Activated naive CD4-positive, alpha-beta T cell treated with anti-CD3 and anti-CD28 coated beads, Interleukin-2, amount 50 U/mL, for 72 hours (primary cell): ENCODE measurements at places on chromosomes 2 and 18. TPM values are rescaled to one million over a fixed set of nuclear protein-coding genes. Genes with fewer than 3 reads are reported as not detected.

The ACADL gene
- total RNA-seq, result not detected

The RAB17 gene
- total RNA-seq, result not detected

The HJURP gene
- total RNA-seq, result 77.3 TPM

The UGT1A1 gene
- not detected for total RNA-seq

The IL1F10 gene
- not detected for total RNA-seq

DNA sequence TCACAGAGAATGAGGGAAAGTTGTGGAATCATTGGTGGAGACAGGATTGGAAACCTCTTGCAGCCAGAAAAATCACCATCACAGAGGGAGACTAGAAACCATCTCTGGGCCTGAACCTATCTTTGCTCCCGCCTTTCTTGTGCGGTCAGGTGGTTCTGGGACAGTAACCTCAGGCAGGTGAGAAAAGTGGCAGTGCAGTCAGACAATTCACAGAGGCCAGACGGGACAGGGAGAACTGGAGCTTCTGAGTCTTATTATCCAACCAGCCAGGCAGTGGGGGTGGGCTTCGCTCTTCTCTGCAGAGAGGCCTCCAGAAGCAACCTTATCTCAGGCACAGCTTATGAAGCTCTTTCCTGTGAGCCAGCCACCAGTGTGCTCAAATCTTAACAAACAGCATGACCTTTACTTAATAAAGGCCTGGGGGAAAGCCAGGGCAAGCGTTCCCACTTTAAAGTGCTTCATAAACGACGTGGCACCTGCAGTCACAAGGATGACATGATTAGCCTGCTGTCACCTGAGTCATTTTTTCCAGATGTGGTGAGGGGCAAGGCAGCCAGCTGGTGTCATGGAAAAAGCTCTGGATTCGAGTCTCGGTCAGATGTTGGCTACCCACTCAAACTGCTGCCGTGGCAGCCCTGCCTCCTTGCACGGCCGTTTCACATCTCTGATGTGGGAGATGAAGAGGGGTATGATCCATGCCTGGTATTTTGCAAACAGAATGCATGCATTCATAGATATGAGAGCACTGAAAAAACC, 109.7 kb downstream of the B3GNT2 start:
- DNase-seq, result peak; percentile 69

DNA sequence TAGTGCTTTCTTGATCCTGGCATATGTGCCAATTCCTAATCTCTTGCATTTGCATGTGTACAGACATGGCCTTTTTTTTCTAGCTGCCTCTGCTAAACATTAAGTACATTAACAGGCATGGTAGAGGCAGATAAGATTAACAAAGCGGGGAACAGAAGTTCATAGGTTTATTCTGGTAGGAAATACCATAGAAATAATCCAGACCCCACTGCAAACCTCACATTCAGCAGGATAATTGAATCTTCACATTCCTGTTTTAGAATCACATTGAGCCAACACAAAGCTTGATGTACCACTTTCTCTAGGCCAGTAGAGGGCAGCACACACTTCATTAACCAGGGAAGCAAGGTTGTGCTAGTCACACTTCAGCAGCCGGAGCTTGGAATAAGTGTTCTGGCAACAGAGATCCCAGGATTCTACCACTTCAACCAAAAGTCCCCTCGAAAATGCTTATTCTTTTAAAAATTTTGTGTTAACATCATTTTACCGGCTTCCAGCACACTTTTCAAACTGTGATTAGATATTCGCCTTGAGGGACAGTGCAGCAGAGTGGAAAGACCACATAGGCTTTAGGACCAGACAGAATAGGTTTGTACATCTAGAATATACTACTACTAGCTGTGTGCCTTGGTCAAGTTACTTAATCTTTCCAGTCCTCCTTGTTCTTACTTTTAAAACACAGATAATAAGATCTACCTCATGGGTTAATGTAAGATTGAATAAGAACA, 420.2 kb upstream of the CHST9 start:
- peak; percentile 18 for DNase-seq

GRCh38 chr18:34203866-34204265, 20.8 kb downstream of the NOL4 start:
- no peak for DNase-seq

DNA sequence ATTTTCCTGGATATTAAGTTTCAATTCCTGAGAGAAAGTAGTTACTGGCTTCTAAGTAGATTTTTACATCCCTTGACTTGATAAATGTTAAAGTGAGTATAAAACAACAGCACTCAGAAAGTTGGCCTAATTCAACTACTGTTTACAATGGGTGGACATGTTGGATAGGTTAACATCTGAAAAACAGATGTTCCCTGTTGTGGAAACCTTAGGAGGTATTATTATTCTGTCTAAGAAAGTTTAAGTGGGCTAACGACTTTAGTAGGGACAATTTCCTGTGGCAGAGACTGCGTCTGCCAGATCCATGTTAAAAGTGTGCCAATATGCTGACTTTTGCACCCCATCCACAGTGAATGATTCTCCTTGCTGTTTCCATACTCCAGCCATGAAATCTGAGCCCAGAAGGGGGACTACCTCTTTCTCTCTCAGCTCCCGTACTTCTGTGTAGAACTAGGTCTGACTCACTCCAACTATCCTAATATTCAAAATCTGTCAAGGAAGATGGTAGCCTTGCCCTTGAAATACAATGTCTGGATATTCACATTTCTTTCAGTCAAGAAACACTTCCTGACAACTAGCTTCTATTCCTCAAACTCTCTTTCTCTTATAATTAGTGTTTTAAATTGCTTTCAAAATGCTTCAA, 327.5 kb upstream of the HNRNPA3 start:
- DNase-seq, result no peak

- DNase-seq, result no peak
These were observed 165.2 kb downstream of the MREG start for GRCh38 chr2:215848146-215848545.

- no peak for DNase-seq
These were observed 798 bp downstream of the TANC1 start for GRCh38 chr2:158969162-158969714.

DNA sequence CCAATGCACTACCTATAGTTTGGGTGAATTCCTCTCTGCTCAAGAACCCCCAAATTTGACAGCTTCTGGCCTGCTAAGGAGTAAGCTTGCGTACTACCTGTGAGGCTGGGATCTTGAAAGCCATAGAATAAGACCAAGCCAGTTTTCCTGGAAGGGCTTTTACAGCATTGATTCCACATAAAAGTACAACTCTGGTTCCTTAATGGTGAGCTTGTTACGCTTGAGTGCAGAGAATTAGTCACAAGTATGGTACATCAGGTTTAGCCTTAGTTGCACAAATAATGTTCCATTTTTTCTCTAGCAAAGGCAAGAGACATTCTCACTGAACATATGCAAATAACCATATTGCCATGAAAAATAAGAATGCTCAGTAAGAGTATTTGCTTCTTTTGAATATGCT, 39.1 kb upstream of the STK39 start:
- DNase-seq, result no peak

GRCh38 chr2:241064008-241064801, 37.9 kb downstream of the MTERF4 start:
- peak; percentile 39 for DNase-seq

The SERPINB13 gene
- not detected for total RNA-seq

- no peak for DNase-seq
These were observed 15.5 kb downstream of the REG3G start for GRCh38 chr2:79041032-79041448.

DNA sequence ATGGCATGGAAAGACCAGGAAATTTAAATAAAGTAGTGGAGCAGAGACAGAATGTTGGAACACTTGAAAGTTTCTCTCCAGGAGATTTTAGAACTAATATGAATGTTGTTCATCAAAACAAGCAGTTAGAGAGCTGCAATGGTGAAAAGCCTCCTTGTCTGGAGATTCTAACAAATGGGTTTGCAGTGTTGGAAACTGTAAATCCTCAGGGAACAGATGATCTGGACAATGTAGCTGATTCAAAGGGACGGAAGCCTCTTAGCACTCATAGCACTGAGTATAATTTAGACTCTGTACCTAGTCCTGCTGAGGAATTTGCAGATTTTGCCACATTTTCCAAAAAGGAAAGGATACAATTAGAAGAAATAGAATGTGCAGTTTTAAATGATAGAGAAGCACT, 27.7 kb downstream of the AFTPH start:
- DNase-seq, result no peak

The DLGAP1 gene
- total RNA-seq, result not detected

The RAMP1 gene
- 0.47 TPM for total RNA-seq

The ARHGAP25 gene
- total RNA-seq, result 43.0 TPM

GRCh38 chr2:237685408-237685807, 58.0 kb downstream of the LRRFIP1 start:
- DNase-seq, result no peak

DNA sequence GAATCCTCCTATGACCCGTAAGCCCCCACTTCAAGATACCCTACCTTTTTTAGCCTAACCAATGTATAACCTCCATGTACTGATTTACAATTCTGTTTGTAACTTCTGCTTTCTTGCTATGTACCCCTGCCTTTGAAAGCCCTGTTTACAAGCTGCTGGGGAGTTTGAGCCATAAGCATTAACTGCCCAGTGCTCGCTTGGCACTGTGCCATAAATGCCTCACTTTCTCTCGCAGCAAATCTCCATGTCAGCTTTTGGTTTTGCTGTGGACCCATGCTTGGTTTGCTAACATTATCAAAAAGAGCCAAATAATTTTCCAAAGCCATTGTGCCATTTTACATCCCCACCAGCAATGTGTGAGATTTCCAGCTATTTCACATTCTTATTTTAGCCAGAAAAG, 51.8 kb downstream of the TEX51 start:
- no peak for DNase-seq

The LINC00305 gene
- total RNA-seq, result not detected

- no peak for DNase-seq
These were observed 20.3 kb downstream of the ACTR3 start for GRCh38 chr2:113910110-113910717.

DNA sequence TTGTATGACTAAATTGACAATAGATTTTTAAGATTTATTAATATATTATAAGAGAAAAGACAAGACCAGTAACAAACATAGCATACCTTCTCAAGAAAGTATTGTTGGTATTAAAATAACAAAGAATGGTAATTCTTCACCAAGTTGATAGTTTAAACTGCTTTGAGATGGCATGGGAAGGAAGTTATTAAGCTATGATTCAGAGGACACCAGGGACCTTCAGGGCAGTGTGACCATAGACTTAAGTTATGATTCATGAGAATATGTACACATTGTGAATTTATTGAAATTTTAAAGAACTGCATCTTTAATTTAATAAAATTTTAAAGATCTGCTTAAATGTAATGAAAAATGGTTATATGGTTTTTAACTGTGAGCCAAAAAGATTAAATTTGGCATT, 205.7 kb downstream of the DSEL start:
- DNase-seq, result no peak

DNA sequence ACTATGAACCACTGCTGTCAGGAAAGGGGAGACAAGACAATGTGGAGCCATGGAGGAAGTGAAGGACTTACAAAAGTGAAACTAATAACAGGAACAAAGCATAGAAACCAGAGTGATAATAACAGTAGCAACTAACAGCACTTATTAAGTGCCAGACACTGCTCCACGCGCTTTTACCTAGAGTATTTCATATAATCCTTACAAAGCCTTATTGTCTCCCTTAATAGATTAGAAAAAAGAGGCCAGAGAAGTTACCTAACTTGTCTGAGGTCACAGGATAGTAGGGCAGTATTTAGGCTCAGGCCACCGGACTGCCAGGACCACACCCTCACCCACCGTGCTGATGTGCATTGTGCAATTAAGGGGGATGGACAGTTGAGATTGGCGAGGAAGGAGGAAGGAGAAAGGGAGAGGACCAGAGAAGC, 98.6 kb upstream of the NFU1 start:
- DNase-seq, result no peak

The CNDP1 gene
- total RNA-seq, result 0.32 TPM

- DNase-seq, result no peak
These were observed 23.2 kb downstream of the RNF152 start for GRCh38 chr18:61869636-61870035.

- DNase-seq, result no peak
These were observed 183.7 kb downstream of the KLHL29 start for GRCh38 chr2:23568626-23569190.

GRCh38 chr2:41720331-41721251, 327.2 kb upstream of the PKDCC start:
- no peak for DNase-seq

DNA sequence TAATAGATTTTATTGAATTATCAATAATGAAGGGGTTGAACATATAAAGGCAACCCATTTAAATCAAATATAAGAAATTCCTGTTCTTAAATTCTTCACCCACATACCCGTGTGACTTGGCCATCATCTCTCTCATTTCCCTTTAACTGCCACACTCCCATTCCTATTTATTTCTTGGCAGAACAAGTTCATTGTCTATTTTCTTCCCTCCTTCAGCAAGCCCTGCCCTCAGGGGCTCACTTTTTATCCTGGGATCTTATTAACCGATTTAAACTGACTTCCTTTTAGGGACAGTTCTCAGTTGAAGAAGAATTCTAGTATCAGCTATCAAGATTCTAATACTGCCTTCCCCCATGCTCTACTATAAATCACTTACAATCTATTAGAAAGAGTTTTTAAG, 123.2 kb downstream of the FTCDNL1 start:
- no peak for DNase-seq

- DNase-seq, result no peak
These were observed 52.8 kb downstream of the FAM178B start for GRCh38 chr2:96933305-96934181.

DNA sequence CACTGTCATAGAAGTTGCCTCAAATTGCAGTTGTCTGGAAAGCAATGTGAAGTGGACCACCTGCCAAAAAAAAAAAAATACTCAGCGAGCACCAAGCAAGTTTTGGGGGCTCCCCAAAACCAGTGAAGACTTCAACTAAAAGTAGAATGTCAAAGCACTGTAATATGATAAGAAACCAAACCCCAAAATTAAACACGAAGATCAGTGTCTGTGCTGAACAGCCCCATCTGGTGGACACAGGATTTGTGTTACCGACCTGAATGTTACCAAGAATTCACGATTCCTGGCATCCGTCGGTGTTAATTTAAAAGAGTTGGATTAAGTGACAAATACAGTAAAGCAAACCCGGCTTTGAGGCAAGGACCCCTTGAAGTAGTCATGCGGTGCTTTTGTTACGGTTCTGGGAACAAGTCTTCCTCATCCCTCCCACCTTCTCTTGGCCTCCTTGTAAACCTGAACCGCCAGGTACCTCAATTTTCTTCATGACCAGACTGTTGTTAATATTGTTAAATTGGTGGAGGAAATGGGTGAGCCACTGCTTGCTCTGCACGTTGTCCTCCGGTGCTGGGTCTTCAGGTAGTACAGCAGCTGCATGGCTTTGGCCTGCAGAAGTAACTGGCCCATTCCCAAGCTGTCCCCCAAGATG, 31.3 kb upstream of the SSB start:
- no peak for DNase-seq

DNA sequence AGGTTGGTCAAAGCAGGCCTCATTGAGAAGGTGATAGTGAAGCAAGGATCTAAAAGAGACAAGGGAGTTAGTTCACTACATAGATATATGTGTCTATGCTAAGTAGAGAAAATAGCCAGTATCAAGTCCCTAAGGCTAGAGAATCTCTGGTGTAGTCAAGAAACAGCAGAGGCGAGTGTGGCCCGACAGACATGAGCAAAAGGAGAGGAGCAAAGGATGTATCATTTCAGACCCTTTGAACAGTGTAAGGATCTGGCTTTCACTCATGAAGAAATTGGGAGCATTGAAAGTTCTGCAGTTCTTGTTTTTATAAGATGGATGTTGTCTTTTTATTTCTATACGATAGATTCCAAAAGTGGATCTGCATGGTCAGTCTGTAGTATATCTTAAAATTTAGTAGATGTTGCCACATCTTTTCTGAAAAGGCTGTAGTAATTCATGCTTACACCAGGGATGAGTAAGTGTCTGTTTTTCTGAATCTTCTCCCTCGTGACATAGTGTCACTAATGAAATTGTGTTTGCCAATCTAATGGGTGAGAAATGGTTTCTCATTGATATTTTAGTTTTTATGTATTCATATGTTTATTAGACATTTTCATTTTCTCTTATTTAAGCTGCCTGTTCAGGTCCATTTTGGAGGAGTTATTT, 18.8 kb downstream of the SP100 start:
- DNase-seq, result no peak
